Activated CD4-positive, CD25-positive, alpha-beta regulatory T cell (primary cell): ENCODE measurements at places on chromosomes 7 and 10.

- no peak for DNase-seq
Measured at GRCh38 chr10:28281726-28282315, 21.0 kb downstream of the MPP7 start.

GRCh38 chr10:15325243-15325943 is 45.7 kb downstream of the FAM171A1 start:
- no peak for DNase-seq

- no peak for DNase-seq
Measured at GRCh38 chr7:151168787-151169162, 1.3 kb upstream of the GBX1 start.

DNA sequence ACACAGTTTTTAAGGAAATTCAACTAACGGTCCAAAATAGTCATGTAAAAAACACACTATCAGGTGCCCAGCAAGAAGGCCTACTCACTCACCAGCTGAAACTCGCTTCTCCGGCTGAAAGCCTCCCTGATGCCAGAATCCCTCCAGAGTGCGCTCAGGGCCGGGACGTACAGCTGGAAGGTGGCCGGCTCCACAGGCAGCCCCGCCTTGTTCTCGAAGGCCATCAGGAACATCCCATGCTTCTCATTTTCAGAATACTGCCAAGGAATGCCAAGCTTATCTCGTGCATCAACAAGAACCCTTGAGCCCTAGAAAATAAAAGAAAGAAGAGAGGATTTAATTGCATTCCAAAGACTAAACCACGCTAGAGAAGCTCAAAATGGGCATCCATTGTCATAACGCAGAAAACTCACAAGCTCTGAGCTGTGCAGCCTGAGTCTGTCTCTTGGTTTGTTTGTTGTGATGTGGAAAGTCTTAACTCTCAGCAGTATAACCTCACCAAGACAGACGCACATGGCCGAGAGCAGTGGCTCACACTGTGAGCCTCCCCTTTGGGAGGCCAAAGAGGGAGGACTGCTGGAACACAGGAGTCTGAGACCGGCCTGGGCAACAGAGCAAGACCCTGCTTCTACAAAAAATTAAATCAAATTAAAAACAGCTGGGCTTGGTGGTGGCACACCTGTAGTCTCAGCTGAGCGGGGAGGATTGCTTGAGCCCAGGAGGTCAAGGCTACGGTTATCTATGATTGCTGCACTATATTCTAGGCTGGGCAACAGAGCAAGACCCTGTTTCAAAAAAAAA is 49.1 kb downstream of the GNA12 start:
- DNase-seq: no peak

DNA sequence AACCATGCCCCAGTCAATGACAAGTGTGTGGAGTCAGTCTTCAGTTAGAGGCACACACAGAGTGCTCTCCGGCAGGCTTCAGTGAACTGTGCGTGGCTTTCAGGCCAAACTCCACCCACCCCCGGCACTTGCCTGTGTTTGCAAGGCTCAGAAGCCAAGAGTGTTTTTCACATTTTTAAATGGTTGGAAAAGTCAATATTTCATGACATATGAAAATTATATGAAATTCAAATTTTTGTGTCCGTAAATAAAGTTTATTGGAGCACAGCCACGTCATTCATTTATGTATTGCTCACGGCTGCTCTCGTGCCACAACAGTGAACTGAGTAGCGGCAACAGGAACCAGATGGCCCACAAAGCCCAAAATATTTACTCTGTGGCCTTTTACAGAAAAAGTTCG is 104.7 kb downstream of the SFMBT2 start:
- DNase-seq: no peak

DNA sequence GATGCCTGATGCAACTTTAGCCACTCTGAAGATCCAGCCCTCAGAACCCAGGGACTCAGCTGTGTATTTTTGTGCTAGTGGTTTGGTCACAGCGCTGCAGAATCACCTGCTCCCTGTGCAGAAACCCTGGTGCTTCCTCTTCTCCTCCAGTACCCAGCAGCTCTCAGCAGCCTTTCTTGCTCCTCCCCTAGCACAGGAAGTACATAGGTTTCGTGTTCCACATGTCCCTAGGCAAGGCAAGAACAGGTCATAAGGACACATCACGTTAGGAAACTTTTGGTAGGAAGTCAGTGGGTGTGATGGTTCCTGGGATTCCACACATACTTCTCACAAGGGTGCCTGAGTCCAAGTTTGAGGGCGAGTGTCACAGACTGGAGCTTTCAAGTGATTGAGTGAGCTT is 167.9 kb upstream of the PRSS1 start:
- no peak for DNase-seq

DNA sequence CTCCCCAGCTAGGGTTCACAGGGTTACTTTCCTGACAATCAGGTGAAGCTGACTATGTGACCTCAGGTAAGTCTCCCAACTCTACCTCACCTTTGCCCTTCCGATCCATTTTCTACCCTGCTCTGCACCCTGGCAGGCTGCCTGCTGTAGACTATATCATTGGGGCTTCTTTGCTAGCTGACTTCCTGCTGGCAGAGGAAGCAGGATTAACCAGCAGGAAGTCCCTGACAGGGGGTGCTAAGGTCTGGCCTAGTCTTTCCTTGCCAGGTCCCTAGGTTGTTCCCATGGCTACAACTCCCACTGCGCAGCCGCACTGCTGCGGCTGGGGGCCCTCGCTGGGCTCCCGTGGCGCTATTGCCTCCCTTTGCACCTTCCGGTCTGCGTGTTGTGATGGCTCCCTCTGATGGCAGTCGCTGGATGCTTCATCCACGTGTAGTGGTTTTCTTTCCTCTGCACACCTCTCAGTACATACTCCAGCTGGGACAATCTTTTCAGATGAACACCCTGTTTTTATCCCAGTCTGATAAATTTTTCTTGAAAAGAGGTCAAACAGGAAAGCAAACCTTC is 365.9 kb downstream of the REEP3 start:
- DNase-seq: no peak

DNA sequence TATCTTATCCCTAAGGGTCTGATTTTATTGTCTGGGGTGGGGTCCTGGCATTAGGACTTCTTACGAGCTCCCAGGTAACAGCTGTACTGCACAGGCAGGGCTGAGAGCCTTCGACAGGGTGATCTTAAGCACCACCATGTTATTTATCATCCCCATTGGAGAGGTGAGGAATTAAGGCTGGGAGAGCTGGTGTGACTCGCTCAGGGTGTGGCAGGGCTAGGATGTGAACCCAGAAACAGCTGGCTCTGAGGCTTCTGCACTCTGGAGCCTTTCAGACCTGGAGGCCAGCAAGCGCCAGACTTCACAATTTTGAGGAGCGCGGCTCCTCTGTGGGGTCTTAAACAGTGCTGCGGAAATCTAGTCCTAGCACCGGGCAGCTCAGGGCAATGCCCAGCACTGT is 27.4 kb upstream of the NDST2 start:
- DNase-seq: no peak

DNA sequence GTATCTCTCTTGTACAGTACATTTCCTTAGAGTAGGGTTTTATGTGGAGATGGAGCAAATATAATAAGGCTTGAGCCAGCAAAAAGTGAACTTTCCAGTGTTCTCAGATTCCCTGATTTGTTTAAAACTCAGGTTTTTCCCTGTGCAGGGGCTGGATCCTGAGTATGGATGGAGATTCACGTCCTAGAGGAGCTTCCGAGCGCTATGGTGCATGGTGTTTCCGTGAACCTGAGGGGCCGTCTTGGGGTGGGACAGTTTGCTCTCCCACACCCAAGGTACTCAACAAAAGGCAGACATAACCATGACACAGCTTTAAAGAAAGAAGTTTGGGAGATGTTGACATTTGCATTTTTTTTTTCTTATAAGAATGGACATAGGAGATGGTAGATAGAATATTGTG is 122.5 kb downstream of the SEC23IP start:
- no peak for DNase-seq
